ENCODE measurements at places on chromosomes 3 and 15.

- no peak for DNase-seq
These were observed 185.9 kb upstream of the CADM2 start for GRCh38 chr3:84772841-84773240.

GRCh38 chr3:98550833-98551232, 19.1 kb downstream of the GPR15 start:
- no peak for DNase-seq

GRCh38 chr3:143928541-143929255, 42.9 kb upstream of the DIPK2A start:
- DNase-seq: no peak

DNA sequence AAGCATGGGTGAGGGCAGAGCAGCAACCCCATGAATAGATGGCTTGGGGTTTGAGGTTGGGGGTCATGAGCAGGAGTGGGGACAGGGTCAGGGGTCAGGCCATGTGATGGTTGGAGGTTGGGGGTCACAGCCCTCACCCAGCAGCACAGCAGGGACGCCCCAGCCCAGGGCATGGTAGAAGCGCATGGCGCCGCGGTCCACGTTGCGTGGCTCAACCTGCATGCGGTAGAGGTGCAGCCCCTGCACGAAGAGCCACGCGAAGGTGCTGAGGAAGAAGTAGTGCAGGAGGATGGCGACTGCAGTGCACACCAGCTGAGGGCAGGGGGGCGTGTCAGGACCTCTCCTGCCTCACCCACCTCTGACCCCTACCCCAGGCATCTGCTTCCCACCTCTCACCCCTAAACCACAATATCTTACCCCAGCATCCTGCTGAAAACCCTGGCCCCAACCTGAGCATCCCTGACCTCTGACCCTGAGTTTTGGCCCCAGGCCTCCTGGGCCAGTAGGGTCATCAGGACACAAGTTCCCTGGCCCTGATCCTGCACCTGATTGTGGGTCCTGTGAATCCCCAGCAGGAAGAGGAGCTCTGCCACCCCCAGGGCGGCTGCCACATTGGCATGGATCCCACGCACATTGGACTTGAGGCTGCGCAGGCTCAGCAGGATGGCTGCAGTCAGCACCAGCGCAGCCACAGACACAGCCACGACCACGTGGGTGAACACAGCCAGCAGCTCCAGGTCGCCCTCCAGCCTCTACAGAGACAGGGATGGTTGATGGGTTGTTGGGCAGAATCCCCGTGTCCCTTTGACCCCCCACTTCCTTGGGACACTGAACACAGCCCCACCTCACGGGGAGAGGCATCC, 9.9 kb upstream of the SLC26A6 start:
- no peak for DNase-seq

- DNase-seq: no peak
These were observed 12.6 kb upstream of the LCTL start for GRCh38 chr15:66578286-66578875.

DNA sequence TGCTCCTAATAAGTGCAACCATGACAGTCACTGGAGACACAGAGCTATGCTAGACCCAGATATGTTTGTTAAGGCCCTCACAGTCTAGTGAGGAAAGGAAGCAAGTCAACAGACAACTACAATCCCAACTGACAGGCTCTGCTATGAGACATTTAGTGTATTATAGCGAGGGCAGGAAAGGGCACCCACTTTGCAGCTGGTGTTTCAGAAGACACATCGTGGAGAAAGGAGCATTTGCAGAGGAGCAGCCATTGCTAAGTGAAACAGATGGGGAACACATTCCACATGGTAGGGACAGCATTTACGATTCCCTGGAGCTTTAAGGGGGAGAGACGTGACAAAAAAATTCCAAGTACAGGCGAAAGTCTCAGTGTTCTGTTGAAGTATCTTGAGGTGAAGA, 685.6 kb downstream of the AGBL1 start:
- DNase-seq: no peak

GRCh38 chr15:72540606-72541237, 66.6 kb downstream of the ARIH1 start:
- DNase-seq: no peak

GRCh38 chr3:38247366-38248035, 18.1 kb upstream of the SLC22A13 start:
- no peak for DNase-seq

- DNase-seq: no peak
These were observed 7.2 kb downstream of the PLXNB1 start for GRCh38 chr3:48422681-48423080.

DNA sequence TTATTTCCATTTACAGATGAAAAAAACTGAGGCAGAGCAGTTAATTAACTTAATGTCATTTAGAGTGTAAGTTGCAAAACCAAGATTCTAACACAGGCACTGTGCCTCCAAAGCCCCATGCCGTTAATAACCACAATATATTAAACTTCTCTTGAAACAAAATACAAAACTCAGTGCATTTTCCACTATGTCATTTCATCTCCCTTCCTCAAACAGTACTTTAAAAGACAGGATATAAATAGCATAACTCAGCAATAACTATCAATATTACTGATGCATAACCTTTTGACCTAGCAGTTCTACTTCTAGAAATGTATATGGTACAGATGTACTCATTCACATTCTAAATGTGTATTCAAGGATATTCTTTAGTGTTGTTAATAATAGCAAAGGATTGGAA, 5.1 kb upstream of the TASOR start:
- DNase-seq: no peak

- no peak for DNase-seq
These were observed 63.9 kb downstream of the UQCC5 start for GRCh38 chr3:52600258-52600657.

- no peak for DNase-seq
These were observed 1.9 kb upstream of the SLC27A2 start for GRCh38 chr15:50180091-50180490.

- DNase-seq: no peak
These were observed 189.5 kb downstream of the TPRG1 start for GRCh38 chr3:189361103-189361835.

DNA sequence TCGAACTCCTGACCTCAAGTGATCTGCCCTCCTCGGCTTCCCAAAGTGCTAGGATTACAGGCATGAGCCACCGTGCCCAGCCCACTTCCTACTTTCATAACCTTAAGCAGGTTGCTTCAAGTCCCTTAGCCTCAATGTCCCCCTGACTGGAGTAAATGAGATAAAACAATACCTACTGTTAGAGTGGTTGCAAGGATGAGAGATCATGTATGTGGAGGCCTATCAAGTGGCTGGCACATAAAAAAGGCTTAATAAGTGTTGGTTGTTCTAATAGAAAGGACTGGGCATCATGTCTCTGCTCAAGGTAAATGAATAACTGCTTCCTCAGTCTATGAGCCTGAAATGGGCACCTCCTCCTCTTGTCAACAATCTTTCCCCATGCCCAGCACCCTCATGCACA, 25.9 kb upstream of the UBE2E1 start:
- DNase-seq: no peak

DNA sequence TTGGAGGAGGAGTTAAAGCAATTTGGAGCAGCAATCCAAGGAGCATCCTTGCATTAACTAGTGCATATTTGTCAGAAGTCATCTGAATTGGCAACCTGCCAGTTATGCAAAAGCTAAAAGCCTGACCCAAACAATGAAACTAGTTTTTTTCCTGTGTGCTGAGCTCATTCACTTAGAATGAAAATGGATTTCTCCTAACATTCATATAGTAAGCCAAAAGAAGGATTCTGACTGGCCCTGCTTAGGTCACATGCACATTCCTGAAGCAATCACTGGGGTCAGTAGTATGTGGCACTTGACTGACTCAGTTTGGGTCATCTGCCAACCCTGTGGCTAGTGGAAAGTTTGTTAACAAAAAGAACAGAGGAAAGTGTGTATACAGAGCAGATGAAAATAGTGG, 30.5 kb downstream of the OXSM start:
- no peak for DNase-seq

GRCh38 chr15:101045236-101045646, 126.1 kb downstream of the LRRK1 start:
- no peak for DNase-seq

Measured in stimulated activated CD8-positive, alpha-beta memory T cell treated with anti-CD3 and anti-CD28 coated beads, Interleukin-4, amount 100 ng/mL, for 1 hour (primary cell).